SK-MEL-5 (cell line): ENCODE measurements at places on chromosomes 16 and 17. TPM values are rescaled to one million over a fixed set of nuclear protein-coding genes. Genes with fewer than 3 reads are reported as not detected.

Gene MINK1
- 18.7 and 19.5 TPM in 2 replicates for total RNA-seq

GRCh38 chr16:26598061-26598460, 468.7 kb upstream of the C16orf82 start:
- no peak for DNase-seq

DNA sequence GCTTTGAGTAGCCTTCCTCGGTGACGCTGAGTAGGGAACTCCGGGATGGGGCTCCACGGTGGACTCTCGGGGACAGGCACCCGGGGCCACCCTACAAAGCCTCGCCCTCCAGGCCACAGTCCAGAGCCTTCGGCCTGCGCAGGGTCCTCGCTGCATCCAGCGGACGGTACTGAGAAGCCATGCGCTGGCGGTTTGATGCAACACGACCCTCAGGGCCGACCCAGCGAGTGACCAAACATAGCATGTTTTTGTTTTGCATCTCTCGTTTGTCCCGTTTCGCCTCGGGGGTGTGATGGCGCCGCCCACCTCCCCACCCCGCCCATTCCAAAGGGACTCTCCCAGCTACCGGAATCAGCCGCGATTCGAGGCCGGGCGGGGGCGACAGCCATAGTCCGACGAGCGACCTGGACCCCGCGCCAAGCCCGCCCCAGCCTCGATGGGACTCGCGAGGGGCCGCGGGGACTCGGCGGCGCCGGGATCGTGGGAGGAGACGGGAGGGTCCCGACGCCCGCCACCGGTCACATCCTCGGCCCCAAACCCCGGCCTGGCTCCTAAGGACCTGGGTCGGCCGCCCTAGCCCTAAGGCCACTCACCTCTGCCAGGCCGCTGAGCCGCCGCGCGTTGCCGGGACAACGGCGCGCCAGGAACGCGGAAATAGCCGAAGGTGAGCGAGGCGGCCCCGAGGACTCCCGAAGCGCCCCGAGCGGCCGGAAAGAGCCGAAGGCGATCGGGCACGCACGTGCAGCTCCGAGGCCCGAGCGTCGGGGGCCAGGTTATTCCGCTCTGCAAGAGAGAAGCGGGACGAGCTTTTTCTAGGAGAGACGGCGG, 1.6 kb downstream of the IFT140 start:
- peak; percentile 81 for DNase-seq

DNA sequence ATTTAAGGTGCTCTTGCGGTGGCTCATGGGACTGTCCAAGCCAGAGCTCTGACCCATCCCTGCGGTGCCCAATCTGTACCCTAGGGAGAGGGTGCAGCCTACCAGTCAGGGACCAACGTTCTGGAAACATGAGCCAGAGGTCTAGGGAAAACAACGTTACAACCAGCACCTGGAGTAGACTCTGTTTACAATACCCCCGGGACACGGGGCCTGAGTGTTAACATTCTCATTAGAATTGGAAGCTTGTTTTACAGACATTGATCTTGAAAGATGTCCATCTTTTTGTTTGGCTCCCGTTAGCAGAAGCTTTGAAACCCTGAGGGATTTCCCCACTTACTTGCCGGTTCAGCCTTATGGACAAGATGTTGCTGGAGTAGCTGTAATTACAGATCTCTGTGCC, 6.9 kb downstream of the WIPI1 start:
- DNase-seq = no peak

- DNase-seq = no peak
These were observed 26.2 kb upstream of the CCL1 start for GRCh38 chr17:34389126-34389750.

DNA sequence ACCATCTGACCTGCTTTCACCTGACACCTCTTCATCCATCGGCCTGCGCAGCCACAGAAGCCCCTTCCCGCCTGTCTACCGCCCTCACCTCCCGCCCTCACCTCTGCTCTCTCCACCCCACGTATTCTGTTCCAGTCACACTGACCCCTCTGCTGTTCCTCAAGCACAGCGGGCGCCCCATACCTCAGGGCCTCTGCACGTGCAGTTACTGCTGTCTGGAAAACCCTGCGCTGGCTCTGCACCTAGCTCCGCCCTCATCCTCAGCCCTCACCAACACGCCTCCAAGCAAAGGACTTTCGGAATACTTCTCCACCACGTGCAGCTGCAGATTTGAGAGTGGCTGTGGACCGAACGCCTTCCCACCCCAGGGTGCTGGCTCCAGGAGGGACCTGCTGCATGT, 24.6 kb upstream of the PABPN1L start:
- DNase-seq = no peak
